ENCODE measurements at places on chromosomes 4 and X. TPM values are rescaled to one million over a fixed set of nuclear protein-coding genes. Genes with fewer than 3 reads are reported as not detected.

DNA sequence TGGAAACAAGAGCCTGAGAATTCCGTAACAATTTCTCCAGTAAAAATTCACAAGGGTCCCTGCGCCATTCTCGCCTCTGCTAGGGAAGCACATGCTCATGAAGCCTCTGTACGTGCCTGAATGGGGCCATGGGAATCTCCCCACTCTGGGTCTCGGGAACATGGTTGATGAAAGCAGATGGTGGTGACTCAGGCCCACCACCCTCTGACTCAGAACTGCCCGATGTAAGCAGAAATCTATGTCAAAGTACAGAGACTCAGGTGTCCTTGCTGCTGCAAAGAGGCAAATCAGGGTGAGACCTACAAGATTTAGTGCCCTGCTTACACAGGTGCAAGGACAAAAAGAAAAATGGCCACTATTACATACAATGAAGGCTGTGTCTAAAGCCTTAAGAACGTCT, 65.0 kb downstream of the SCD5 start:
- peak; percentile 47 for DNase-seq

- DNase-seq = no peak
Observed at GRCh38 chrX:13994104-13994503, 35.6 kb downstream of the GEMIN8 start.

STARD8 gene
- 0.07 TPM for total RNA-seq

GRCh38 chr4:83276299-83277040, 8.1 kb downstream of the COQ2 start:
- DNase-seq = no peak

DNA sequence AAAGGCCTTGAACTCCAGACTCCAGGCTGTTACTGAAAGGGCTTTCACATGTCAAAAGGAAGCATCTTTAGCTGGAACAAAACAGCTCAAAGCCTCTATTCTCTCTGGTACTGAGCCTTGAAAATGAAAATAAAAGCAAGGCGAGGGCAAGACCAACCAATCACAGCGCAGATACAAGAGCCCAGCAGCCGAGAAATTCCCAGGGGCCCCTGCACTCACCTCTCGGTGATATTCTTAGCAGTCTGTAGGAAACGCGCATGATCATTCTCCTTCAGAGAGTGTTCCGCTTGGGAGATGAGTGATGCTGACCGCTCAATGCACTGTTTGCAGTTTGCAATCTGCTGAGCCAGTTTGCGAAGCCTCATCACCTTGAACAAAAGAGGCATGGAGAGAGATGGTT, 138.1 kb downstream of the MID1 start:
- DNase-seq = no peak

- no peak for DNase-seq
Observed at GRCh38 chr4:14359991-14360390, 642.3 kb upstream of the CPEB2 start.

DNA sequence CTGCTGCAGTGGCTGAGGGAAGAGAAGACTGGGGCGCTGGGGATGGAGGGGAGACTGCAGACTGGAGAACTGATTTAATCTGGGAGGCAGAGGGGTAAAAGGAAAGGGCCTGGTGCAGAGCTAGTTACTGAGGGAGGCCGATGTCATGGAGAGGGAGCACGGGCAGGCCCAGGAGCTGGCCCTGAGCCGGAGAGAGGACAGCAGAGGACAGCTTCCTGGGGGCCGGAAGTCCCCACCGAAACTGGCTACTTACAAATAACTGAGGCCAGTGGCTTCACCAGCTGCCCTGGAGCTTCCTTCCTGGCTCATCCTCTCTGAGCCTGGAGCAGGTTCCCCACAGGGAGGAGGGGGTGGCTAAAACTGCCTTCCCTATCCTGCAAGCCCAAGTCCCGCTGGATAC, 26.9 kb downstream of the NSG1 start:
- DNase-seq = no peak

HSFX1 gene
- total RNA-seq = 0.25 TPM

CT45A1 gene
- total RNA-seq = not detected

POLR2B gene
- total RNA-seq = 133 TPM

- DNase-seq = no peak
Observed at GRCh38 chr4:8725071-8725841, 132.7 kb downstream of the CPZ start.

RS1 gene
- total RNA-seq = not detected

GRCh38 chr4:55571806-55572205, 20.2 kb downstream of the PDCL2 start:
- no peak for DNase-seq

- DNase-seq = no peak
Observed at GRCh38 chr4:109729117-109729717, 653 bp downstream of the PLA2G12A start.

SCD5 gene
- 1.3 TPM for total RNA-seq

DNA sequence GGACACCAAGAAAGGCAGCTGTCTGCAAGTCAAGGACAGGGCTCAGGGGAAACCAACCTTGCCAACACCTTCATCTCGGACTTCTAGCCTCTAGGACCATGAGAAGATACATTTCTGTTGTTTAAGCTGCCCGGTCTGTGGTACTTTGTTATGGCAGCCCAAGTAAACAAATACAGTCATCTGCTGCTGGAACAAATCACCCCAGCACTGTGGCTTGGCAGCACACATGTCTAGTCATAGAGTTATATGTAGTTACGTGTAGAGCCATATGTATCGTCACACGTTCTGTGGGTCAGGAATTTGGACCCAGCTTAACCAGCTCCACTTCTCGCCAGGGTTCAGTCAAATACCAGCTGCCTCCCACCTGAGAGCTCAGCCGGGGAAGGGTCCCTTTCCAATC, 2.5 kb downstream of the HTT-AS start:
- no peak for DNase-seq

DNA sequence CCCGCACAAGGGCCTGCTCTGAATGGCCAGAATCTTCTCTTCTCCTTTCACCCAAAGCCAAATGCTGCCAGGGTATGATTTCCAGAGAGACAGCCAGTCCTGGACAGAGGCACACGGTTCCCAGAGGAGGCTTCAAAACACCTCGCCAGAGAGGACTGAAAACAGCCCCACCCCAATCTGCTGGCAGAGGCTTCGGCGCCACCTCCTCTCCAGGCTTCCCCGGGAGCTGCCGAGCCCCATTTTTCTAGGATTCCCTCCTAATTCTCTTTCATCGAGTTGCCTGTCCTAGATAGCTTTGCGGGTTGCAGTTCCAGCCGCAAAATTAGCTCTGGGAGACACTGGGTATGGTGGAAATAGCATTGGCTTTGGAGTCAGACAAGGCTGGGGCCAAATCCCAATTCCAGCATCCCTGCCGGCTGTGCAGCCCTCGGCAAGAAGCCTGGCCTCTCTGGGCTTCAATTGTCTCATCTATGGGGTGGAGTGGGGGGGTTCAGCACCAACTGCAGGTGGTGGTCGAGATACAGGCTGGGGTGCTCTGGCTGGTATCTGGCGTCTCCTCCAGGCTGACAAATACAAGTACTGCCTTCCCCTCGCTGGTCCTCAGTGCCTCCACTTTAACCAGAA, 22.6 kb downstream of the PPP2R2C start:
- DNase-seq = no peak

SASH3 gene
- total RNA-seq = 118 TPM

PCDH19 gene
- total RNA-seq = not detected

LRCH2 gene
- not detected for total RNA-seq

DNA sequence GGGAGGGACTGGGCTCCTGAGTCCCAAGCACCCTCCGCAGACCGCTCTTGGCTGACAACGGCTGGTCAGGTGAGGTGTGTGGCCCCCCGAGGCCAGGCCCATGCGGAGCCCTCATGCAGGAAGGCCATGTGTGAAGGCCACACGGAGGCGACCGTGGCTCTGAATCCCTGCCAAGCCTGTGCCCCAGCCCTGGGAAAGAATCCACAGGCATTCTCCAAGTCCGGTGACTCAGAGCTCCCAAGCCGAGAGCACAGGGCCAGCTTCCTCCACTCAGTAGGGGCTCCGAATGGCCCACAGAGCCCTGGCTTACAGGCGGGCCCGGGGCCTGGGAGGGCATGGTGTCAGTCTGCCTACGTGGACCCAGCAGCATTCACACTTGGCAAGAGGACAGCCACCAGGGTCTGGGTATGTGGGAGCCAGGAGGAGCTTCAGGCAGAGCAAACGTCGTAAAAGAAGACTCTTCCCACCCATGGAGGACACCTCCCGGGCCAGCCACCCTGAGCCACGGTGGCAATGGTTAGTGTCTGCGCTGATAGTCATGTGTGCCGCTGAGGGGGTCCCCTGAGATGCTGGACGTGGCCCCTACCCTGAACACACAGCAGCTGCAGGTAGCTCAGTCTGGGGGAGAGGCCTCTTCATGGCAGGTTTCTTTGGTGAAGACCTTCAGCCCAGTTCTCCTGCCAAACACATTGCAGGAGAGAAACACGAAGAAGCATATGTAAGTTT, 105.7 kb downstream of the PSAPL1 start:
- no peak for DNase-seq

DNA sequence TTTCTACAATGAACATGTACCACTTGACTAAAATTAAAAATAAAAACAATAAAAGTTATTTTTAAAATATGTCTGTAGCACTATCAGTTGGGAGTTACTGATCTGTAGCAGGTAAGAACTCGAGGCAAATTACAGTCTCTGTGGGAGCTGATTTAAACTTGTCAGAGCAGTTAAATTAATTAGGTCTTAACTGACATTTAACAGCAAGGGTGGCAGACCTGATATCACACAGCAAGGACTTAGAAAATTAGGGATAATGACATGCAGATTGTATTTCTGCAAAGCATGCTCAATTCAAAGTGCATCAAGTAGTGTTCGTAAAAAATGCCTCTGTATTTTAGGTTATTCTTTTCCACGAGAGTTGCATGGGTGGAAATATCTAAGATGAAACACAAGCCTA, 208.9 kb downstream of the SPATA18 start:
- no peak for DNase-seq

NKX3-2 gene
- total RNA-seq = not detected

- DNase-seq = no peak
Observed at GRCh38 chrX:110013968-110014367, 11.1 kb downstream of the TMEM164 start.

GRCh38 chr4:140693562-140693961, 62.6 kb downstream of the TBC1D9 start:
- DNase-seq = no peak

DNA sequence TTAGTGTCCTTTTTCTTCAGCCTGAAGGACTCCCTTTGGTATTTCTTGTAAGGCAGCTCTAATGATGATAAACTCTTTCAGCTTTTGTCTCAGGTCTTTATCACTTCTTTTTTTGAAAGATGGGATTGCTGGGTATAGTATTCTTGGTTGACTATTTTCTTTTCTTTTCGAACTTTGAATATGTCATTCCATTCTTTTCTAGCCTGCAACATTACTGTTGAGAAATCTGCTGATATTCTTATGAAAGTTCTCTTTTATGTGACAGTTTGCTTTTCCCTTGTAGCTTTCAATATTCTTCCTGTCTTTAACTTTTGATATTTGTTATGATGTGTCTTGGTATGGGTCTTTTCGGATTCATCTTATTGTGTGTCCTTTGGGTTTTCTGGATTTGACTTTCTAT, 107.6 kb upstream of the SRD5A3 start:
- DNase-seq = no peak

DNA sequence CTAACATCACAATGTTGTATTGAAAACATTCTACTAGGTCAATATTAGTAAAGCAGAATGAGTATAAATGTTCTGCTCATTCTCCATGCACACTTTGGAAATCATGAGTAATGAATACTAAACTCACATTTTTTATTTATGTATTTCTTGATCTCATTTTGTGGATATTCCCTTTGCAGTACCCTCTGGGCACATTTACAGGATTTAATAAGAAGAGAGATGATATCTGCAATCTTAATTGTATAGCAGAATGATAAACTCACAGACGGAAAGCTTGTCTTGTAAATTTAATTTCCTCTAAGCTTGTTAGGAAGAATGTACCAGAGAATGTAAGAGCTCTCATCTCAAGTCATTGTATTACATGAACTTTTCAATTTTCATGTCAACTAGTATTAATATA, 1279.7 kb downstream of the PCDH7 start:
- DNase-seq = no peak

SCOC gene
- 47.8 TPM for total RNA-seq

DNA sequence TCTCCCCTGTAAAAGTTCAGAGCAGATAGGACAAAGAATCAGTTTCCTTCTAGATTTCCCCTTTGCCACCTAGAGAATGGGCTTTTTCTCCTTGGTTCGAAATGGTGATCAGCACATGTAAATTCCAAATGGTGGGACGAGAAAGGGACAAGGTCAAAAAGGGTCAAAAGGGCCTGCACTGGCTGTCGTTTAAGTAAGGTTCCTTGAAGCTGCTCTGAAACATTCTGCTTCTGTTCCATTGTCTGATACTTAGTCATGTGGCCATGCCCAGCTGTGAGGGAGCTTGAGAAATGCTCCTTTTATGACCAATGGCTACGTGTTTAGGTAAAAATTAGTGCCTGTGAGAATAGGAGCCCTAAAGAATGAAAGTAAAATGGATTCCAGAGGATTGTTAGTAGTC, 165.9 kb upstream of the CENPE start:
- DNase-seq = no peak

YY2 gene
- total RNA-seq = 1.3 TPM

- no peak for DNase-seq
Observed at GRCh38 chr4:70688795-70689231, 481 bp downstream of the UTP3 start.

SOX3 gene
- not detected for total RNA-seq

- no peak for DNase-seq
Observed at GRCh38 chr4:189787216-189788031, 153.2 kb upstream of the FRG1 start.

GRCh38 chr4:111483375-111484169, 661.7 kb upstream of the FAM241A start:
- no peak for DNase-seq

CTAG1B gene
- not detected for total RNA-seq

DNA sequence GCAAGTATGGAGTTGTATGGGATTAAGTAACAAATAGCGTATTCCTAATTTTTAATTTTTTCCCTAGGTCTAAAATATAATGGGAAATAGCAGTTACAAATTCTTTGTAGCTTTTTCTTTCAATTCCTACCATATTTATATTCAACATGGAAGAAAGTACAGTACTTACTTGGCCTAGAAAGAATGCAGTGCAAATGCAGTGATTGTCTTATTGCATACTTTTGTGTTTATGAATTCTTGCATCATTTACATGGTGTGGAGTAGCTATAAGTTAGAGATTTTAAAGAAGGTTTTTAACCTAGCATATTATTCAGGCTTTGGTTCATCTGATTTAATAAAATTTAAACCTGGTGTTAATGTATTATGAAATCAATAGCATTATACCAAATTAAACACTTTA, 263.3 kb downstream of the BMPR1B start:
- DNase-seq = no peak

HPGDS gene
- not detected for total RNA-seq

DNA sequence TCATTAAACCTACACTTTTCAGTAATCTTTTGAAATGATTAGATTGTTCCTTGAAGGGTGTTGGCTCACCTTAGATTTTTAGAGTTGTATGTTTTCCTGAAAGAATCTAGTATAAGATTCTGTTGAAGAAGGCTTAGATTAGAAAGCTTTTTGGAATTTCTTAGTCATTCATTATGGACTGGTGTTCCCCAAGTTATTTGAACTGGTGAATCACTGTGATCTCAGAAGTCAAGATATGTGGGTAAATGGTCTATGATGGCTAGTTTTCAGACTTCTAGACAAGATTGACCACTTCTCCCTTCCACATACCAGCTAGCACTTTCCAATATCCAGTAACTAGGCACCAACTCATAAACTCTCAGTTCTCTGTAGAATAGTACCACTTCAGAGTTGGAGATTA, 138.1 kb downstream of the KDM6A start:
- no peak for DNase-seq

- no peak for DNase-seq
Observed at GRCh38 chrX:70219938-70220764, 14.3 kb upstream of the AWAT1 start.
